ENCODE measurements at places on chromosomes 3 and 15.

DNA sequence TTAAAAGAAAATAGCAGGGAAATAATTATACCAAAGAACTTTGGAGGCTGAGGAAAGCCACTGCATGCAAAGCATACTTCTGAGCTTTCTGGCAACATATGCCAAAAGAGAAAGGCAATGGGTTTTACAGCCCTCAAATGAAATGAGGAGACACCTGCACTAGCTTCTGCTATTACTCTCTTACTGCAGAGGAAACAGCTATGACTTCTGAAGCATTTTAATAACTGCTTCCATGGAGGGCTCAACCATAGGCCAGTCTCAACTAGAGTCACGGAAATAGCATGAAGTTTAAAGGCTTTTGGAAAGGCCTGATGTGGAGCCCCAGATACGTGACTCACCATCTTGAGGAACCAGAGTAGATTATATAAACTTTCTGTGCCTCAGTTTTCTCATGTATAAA is 114.8 kb downstream of the OXNAD1 start:
- DNase-seq, result no peak

DNA sequence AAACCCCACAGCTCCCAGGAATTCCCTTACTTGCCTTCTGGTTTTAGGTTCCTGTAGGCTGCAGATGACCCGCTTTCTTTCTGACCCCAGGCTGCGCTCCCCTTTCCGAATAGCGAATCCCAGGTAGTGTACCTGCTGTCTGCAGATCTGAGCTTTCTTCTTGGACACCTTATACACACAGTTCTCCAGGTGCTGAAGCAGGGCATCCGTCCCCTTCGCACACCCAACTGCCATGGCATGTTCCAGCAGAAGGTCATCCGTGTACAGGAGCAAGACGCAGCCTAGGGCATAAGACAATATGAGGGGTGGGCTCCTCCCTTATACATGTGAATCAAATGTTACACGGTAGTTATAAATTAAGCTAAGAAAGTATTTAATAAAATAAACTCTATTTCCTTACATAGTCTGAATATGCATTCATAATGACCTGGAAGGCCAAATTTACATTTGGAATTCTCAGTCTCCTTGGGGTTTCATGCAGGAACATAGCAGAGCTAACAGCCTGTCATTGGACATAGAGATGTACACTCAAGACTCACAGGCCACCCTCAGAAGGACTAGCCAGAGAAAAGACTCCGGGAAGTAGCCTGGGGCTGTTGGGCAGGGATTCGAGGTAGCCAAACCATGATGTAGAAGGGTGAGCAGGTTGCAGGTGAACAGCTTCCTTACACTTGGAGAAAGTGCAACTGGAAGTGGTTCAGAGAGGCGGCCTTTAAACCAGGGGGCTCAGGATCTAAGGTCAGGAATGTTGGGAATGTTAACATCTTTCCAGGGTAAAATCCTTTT is 8.2 kb upstream of the DNAAF4 start:
- DNase-seq, result no peak

GRCh38 chr3:28853830-28854229 is 427.0 kb upstream of the RBMS3 start:
- peak; percentile 45 for DNase-seq

DNA sequence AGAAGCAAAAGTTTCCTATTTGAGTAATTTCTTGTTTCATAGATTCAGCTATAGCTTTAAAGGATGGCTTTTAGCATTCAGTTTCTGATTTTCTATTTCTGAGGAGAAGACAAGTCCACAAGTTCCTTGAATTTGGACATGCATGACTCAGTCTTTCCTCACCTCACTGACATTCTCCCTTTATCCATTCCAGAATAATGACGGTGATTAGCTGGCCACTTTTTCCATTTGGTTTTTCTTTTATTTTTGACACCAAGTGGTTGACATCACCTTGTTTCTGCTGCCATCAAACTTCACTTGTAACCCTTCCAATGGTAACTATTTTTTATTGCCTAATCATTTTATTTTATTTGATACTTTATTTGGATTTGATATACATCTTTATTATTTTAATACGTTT is 404.4 kb upstream of the KCNMB2 start:
- peak; percentile 23 for DNase-seq

GRCh38 chr15:65260968-65261367 is 25.7 kb downstream of the PARP16 start:
- DNase-seq, result no peak

DNA sequence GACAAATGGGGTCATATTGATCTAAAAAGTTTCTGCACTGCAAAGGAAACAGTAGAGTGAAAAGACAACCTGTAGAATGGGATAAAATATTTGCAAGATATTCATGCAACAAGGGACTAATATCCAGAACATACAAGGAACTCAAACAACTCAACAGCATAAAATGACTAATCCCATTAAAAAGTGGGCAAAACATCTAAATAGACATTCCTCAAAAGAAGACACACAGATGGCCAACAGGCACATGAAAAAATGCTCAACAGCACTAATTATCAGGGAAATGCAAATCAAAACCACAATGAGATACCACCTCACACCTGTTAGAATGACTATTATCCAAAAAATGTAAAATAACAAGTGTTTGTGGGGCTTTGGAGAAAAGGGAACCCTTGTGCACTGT is 8.8 kb downstream of the SLC12A8 start:
- no peak for DNase-seq

GRCh38 chr15:73997986-73998385 is 3.5 kb downstream of the PML start:
- DNase-seq, result no peak

DNA sequence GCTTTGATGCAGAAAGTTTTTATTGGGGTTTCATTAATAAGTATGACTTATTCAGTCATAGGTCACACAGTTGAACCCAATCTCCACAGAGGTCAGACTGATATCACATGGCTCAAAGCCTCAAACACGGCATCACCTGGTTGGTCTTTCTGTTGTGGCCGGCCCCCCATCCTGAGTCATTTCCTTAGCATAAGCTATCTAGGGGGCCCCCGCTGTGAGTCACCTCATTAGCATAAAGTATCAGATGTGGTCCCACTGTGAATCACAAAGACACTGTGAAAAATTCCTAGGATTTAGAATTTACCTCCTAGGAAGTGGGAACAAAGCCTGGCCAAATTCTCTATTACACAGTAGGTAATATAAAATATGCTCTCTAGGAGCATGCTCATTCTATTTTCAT is 502.2 kb downstream of the PYDC2 start:
- no peak for DNase-seq

DNA sequence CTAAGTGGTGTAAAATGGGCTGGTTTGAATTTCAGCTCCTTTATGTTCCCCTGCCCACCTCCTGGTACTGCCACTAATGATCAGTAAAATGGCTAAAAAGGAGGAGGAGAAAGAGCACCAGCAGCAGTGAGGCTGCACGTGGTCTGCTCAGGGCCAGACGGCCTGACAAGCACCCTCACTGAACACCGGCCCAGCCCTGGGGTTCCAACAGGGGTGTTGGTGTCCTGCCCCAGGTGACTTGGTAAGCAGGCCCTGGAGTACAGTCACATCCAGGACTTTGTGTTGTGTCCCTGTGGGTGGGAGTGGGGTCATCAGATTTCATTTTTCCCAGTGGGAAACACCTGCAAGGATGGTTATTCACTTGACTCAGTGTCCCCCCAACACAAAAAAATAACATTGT is 5.4 kb downstream of the BAHD1 start:
- no peak for DNase-seq

DNA sequence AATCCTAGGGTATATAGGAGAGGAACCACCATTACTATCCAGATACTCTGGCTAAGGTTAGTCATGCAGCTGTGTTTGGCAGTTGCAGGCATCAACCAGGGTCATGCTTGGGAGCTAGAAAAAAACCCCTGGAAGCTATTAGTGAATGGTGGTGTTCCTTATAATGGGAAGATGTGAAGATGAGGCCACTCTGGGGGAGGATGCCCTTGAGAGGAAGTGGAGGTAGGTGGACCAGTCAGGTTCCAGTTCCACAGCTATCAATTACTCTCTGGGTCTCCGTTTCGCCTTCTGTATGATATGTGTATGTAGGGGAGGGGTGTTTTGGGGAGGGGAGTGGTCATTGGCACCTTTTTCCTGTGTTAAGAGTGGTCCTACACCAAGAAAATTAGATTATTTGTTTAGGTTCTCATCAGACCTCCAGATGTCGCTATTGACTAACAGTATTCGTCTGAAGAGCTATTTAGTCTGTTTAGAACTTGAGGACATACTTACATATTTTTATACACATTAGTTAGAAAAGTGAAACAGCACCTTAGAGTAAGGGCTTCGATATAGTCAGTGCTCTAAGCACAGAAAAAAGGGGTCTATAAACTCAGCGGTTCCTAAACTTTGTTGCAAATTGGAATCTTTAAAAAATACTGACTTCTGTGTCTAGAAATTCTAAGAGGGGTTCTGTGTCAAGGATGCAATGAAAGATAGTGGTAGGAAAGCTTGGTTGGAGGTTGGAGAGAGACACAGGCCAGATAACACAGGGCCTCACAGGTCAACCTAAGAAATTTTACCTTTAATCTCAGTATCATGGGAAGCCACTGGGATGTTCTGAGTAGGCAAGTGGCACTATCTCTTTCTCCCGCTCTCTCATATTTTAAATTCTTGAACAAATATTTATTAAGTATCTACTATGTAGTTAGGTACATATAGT is 9.1 kb upstream of the HPS3 start:
- peak; percentile 70 for DNase-seq

DNA sequence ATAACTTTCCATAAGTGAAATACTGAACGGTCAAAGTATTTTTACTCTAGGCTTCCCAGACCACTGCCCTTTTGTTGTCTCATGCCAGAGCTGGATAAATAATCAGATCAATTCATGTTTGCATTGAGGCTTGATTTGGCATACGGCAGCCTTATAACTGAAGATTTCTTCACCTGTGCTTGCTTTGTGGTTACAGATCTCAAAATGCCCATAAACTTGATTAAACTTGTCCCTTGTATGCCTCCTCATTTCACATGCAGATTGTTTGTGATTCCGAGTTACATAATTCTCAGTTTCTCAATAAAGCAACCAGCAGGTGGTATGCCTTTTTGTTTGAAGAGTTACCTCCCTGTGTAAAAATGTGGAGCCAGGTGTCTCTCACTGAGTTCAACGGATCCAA is 211.4 kb upstream of the LRIG1 start:
- DNase-seq, result no peak

DNA sequence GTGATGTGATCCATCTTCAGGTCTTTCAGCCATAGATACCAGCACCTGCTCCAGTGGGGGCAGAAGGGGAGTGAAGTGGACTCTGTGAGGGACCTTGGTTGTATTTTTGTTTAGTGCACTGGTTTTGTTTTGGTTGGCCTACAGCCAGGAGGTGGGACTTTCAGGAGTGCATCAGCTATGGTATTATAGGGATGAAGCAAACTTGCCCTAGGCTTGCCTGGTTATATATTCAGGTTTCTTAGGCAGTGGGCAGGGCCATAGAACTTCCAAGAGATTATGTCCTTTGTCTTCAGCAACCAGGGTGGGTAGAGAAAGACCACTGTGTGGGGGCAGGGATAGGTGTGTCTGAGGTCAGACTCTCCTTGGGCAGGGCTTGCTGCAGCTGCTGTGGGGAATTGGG is 337.3 kb upstream of the SGO1 start:
- DNase-seq, result no peak

DNA sequence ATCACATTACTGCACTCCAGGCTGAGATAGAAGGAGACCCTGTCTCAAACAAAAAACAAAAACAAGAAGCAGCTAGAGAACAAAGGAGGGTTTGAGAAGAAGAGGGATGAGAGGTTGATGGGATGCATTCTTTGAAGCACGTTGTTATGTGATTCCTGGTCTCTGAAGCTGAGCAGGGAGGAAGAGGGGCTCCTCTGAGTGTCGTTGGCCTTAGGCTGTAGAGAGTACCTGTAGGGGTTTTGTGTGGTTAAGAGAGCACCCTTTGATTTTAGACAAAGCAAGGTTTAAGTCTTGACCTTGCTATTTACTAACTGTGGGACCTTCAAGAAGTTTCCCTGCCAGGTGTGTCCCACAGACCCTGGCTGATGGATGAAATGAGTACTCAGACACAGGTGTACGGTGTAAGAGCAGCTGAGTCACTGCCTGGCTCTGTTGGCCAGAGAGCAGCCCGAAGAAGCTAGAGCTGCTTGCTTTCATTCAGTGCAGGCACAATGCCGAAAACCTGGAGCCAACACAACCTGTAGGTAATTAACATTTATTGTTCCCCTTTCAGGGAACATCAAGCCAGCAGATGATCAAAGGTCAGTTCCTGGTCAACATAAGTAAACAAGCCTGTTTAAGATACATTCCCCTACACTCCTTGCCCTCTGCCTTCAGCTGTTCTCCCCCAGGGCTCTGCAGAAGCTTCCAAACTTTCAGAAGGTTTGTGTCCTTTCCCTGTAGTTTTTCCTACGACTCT is 67.2 kb downstream of the LRRK1 start:
- DNase-seq, result no peak

DNA sequence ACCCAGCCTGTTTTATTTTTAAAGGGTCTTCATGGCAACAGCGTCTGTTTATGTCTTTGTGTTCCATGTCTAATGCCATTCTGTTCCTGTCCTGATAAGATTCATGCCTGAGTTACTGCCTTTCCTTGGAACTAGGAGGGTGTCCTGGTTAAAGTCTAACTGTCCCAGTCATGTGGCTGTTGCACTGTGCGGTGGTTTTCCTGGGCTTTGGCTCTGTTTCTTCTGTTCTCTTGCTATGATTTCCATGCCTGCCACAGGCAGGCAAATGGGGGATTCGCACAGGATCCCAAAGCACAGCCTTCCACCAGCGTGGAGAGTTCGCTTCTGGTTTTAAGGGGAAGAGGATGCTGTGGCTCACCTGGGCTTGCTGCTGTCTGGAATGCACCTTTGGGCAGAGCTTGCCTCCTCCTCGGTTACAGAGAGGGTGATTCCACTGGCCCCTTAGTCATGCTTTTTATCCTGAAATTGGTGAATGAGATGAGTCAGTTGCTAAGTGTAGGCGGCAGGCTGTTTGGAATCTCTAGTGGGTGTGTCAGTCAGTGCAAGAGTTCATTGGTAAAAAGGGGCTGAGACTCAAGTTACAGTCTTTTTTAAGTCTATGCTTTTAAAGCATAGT is 86.8 kb downstream of the CCK start:
- peak; percentile 83 for DNase-seq

- DNase-seq, result peak; percentile 34
These were observed 23.5 kb downstream of the DRD3 start for GRCh38 chr3:114155370-114155821.

- DNase-seq, result no peak
These were observed 1.5 kb downstream of the UBE2Q2 start for GRCh38 chr15:75844629-75845335.

DNA sequence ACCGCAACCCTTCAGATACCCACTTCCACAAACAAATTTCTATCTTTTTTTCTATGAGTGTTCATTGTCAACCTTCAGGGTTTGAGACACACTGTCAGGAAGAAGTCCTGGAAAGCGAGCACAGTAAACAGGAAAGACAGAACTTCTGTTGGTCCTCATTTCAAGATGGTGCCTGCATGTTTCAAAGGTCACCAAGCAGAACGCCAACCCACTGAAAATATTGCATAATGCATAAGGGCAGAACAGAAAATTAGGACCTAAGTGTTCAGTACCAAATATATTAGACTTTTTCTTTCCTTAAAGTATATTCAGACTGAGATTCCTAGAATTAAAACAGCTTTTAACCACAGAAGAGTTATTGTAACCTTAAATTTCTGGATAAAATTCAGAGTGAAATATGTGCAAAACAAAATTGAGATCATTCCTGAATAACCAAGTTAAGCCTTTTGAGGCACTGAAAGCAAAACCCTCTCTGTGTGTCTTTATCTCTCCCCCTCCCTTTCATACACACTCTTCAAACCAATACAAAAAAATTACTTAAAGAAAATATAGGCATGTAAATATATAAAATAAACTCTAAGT is 387.8 kb upstream of the THBS1 start:
- peak; percentile 34 for DNase-seq

GRCh38 chr15:71219645-71220044 is 104.4 kb downstream of the THSD4 start:
- DNase-seq, result peak; percentile 89

GRCh38 chr3:149375501-149376196 is 1.8 kb downstream of the TM4SF1 start:
- no peak for DNase-seq

All from amniotic epithelial cell (primary cell).